Caki2 (cell line): ENCODE measurements at places on chromosomes 2 and 18. TPM values are rescaled to one million over a fixed set of nuclear protein-coding genes. Genes with fewer than 3 reads are reported as not detected.

PID1 gene
- 0.52 and 3.6 TPM in 2 replicates for total RNA-seq

ALPI gene
- not detected in 2 replicates for total RNA-seq

CNRIP1 gene
- 2.2 and 7.2 TPM in 2 replicates for total RNA-seq

GRCh38 chr2:3268705-3269029, 109.0 kb downstream of the EIPR1 start:
- DNase-seq = no peak

DNA sequence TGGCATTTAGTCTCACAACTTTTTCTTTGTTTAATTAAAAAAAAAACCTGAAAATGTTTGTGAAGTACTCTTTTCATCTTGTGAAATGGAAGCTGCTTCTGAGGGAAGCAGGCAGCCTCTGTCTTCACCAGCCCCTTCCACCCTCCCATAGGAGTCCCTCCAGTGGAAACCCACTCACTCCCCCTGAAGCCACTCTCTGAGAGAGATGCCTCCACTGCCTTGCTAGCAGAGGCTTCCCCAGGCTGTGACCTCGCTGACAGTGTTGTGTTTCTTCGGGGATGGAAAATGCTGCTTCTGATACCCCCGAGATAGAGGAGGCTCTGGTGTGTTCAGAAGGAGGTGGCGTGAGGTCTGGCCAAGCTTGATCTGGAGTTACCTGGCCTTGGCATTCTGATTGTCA, 59.9 kb downstream of the SH3RF3 start:
- DNase-seq = no peak

GRCh38 chr2:68912732-68913131, 40.0 kb downstream of the GKN2 start:
- DNase-seq = no peak

DNA sequence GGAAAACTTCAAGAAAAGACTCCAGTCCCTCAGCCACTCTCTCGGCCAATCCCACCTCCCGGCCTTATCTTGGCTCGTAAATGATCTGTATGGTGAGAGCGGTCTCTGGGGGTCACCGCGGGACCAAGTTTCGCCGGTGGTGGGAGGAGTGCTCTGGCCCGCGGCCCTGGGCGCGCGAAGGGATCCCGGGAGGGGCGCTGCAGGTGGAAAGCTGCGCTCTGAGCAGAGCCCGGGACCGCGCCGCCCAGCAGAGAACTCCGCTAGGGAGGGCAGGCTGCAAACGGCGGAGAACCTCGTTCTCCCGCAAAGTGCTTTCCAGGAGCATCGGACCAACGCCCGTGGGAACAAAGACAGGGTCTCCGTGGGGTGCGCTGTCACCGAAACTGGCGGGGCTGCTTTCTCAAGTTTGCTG, 622 bp downstream of the LRP2 start:
- no peak for DNase-seq

- DNase-seq = no peak
These were observed 5.6 kb upstream of the LRATD1 start for GRCh38 chr2:14626873-14627272.

DNA sequence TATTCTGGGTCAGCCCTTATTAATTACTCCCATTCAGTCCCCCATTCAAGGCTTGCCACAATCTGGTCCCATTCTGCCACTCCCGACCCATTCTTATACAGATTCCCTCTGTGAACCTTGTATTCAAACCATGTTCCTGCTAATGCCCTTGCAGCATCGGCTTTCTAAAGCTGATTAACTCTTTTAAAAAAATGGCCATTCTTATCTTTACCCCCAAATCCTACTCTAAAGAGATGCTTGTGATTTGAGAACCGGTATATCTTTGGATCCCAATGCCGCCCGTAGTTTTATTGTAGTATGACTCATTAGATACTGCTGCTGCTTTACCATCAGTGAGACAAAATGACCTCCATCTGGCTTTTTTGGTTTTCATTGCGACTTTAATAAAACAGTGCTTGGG, 72.2 kb downstream of the XRCC5 start:
- no peak for DNase-seq

DNA sequence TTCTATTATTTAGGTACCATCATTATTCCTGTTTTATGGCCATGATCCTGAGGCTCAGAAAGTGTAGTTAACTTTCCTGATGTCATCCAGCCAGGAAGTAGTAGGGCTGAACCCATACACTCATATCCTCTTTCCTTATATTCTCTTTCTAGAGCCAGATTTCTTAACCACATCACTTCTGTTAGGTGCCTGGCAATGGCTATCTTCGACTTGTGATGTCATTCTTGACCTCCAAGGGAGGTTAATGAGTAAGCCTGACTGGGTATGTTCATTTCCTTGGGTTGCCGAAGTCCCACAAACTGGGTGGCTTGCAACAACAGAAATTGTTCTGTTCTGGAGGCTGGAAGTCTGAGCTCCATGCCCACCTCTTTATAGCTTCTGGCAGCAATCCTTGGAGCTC, 43.4 kb downstream of the ITGB6 start:
- no peak for DNase-seq

DNA sequence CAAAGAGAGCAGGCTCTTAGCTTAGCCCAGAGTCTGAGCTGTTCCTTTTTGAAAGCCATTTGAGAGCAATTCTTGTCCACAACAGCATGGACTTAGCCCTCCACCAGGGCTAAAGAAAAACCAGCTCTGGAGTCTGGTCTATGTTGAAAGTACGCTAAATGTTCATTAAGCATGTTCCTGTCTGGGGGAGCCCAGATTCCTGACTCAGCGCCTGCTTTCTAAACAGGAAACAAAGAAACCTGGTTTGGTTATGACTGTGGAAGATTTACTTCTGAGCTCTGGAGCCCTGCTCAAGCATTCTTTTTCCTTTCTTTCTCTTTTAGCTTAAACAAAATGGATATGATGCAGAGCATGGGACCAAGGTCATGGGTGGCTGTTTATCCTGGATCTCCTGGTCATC, 279.8 kb downstream of the RBM43 start:
- DNase-seq = no peak

GRCh38 chr2:97849881-97850528, 136.6 kb downstream of the ZAP70 start:
- DNase-seq = no peak

GRCh38 chr2:130391872-130392670, 36.2 kb downstream of the PTPN18 start:
- DNase-seq = no peak

GRCh38 chr2:33320573-33320972, 155.9 kb upstream of the RASGRP3 start:
- DNase-seq = no peak
